C1 segment of cervical spinal cord (tissue), 14 donors: ENCODE measurements at places on chromosomes 2 and 18.

DNA sequence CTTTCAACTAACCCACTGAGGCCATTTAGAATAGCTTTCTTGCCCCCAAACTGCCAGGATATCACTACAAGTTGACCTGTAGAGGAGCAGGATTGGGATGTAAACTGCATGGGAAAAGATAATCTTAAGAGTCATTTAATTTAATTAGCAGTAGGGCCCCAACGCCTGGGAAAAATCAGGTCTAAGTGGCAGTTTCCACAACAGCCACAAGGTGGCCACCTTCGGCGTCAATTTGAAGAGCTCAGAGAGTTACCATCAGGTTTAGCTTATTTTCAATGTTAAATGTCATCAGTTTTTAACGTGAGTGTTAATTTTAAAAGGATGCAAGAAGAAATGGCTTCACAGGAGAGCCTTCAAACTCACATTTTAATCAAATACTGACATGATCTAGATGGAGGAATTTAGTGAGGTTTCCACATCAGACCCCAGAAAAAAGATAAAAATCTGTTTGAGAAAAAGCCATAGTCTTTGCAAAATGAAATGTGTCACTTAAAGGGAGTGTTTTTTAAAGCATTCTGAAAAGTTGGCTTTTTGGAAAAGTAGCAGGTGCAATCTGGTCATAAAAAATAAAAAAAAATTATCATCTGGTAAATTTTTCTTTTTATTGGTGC is 77.3 kb upstream of the UPP2 start:
- no peak for DNase-seq

DNA sequence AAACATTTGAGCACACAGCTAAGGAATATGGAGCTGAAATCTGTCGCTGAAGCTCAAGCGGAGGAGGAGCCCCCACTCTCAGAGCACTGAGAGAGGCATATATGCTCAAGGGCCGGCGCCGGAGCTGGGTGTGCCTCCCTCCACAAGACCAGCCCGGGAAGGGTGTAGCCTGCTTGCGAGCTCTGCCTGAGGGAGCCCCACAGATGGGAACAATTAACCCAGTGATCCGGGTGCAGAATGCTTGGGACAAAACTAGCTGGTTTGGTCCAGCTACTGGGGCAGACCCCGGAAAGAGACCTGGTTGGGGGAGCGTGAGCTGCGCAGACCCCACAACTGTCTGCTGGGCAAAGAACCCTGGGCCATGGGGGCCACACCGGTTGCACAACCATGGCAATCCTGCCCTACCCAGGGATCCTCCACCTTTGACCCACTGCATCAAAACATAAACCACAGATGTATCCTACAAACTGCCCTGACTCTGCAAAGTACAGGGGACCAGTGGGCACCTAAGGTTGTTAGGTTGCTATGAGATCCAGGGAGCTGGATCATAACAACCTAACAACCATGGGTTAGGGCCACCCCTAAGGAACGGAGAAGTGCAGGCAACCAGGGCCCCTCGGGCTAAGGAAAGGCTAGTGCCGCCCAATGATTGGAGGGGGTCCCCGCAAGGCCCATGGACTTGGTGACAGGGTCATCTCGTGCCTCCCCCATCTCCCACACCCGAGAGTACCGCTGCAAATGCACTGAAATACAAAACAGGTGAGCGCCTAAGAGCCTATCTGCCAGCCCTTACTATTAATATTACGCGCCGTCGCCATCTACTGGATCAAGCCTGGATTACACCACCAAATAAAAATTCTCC is 53.4 kb upstream of the SCN1A start:
- no peak for DNase-seq

DNA sequence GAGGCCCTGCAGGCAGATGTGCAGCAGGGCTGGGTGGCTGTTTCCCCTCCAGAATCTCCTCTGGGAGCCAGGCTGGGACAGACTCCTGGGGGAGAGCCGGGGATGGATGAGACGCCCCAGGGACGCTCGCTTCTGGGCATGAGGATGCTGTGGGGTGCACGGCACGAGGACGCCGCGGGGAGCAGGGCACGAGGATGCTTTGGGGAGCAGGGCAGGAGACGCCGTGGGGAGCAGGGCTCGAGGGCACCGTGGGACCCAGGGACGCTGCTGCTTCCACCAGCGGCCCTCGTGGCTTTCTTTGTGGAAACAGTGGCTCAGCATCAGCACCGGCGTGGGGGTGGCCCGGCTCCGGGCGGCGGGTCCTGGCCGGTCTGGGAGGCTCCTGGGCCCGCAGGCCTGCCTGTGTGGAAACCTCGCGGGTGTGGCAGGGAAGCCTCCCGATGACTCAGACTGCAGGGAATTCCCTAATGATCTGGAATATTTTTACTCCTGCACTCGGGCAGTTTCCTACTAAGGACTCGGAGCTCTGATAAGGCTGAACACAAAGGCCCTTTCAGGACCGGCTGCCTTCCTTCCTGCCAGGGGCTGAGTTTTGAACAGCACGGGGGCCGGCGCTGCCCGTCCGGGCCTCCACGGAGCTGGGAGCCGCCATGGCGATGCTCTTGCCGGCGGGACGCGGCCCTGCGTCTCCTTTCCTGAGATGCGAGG is 62.6 kb downstream of the NFATC1 start:
- DNase-seq, result no peak

DNA sequence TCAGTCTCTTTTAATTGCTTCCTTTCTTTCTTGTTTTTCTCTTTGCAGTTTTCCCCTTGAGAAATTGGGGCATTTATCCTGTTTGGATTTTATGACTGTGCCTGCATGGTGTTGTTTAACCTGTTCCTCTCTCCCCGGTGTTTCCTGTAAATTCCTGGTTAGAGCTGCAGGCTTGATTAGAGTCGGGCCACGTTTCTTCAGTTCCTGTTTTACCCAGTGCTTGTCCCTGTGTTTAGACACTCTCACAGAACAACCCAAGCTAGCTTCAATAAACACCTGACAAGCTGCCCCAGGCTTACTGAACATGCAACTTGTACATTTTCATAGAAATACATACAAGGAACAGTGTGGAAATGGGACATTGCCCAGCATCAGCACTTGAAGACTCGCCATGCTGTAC is 53.9 kb downstream of the NGEF start:
- DNase-seq, result no peak

DNA sequence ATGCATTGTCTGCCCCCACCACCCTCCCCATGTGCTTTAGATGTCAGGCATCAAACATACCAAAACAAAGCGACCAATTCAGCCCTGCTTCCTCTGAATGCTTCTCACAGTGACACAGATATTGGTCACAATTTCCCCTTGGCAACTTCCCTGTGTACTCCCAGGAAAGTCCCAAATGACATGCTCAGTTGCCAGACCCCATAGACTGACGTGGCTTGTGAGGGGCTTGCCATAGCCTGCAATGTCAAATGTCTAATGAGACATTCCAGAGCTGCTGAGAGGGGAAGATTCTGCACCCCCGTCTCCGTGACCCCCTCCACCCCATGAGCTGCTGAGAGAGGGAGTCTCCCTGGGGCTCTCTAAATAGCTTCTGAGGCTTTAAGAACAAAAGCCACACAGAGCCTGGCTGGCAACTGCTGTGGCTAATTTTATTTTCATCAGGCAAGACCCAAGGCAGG is 47.3 kb downstream of the RFTN2 start:
- peak; percentile 55 for DNase-seq

DNA sequence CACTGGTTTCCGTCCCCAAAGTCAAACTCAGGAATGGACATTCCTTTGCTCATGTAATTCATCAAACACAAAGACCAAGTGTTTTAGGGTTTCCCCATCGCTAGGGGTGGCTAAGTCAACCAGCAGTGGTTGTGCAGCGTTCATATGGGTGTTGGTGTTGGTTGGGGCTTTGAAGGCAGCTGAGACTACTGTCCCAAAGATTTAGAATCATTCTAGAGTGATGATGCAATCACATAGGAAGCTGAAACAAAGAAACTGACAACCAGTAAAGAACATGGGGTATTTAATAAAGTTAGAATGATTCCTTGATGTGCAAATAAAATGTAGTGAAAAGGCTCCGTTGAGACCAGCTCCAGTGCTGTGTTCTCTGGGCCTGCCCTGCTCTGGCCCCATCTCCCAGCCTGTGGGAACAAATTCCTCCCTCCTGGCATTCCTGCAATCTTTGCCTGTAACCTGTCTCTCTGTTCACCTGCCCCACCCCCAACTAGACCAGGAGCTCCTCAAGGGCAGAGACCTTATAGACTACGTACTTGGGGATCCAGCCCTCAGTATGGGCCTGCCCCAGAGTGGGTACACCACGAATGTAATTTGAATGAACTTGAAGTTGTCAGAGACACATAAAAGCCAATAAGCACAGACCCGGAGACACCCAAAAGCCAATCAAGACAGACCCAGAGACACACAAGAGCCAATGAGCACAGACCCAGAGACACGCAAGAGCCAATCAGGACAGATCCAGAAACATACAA is 191.7 kb upstream of the TWIST2 start:
- DNase-seq, result no peak

GRCh38 chr2:164436131-164436530 is 185.2 kb downstream of the GRB14 start:
- DNase-seq, result no peak

GRCh38 chr2:66432801-66433694 is 1.9 kb upstream of the MEIS1 start:
- peak; percentile 86 for DNase-seq
